Naive thymus-derived CD8-positive, alpha-beta T cell (primary cell): ENCODE measurements at places on chromosomes 5 and 9.

GRCh38 chr5:178094345-178094744 is 19.0 kb upstream of the N4BP3 start:
- DNase-seq: no peak

- no peak for DNase-seq
Measured at GRCh38 chr5:5288201-5288600, 134.3 kb upstream of the ICE1 start.

GRCh38 chr5:131304414-131304813 is 40.6 kb downstream of the CDC42SE2 start:
- DNase-seq: no peak

DNA sequence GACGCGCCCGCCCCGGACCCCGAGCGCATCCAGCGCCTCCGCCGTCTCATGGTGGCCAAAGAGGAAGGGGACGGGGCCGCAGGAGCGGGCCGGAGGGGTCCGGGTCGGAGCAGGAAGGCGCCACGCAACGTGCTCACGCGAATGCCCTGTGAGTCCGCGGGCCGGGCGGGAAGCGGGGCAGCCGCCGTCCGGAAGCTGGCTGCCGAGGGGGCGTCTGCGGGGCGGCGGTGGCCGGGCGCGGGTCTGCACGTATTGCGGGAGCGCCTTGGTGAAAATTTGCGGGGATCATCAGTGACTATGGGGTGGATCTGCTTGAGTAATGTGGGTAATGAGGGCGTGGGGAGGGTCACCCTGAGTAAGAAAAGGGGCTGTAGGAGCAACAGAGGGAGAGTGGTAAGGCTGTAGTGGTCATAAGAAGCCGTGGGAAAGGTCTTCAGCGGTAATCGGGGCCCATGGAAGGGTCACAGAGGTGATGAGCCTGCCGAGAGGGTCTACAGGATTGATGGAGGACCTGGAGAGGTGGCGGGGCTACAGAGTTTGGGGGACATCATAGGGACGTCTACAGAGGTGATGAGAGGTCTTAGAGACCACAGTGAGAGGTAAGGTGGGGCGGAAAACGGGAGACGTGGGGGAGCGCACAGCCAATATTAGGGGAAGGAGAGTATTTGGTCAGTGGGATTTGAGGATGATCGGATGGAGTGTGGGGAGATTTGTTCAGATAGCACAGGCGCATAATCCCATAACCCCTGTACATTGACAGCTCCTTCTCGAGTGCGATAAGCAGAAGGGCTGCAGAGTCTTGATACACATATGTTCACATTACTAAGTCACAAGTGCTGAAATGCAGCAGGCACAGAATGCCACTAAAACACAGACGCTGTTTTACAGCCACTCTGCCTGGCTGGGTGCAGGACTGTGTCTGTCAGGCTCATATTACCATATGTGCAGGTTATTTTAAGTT is 819 bp downstream of the LSM11 start:
- DNase-seq: peak; percentile 15

DNA sequence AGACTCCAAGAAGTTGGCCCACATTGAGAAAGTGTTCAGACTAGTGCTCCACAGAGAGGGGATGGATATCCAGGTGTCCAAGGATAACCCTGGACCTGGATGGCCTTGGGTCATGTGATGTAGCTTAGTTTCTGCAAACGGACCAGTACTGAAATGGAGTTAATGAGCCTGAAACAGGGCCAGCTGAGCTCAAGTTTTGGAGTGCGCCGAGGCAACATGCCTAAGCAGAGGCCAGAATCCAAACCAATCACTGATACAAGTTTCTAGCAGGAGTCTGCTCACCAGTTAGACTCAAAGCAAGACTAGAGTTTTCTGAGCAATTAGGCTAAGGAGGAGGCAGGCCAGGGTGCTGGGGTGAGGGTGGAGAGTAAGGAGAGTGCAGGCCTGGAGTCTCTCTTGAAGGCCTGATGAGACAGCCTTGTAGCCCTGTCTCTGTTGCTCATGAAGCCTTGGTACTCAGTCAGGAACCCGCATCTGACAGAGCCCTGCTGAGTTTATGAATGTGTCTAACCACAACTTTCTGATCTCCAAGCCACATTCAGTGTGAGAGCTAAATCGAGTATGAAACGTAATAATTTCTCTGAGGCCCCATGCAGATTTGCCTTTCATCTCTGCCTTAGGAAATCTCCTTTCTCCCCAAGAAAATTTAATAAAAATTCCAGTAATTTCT is 68.9 kb upstream of the EQTN start:
- DNase-seq: peak; percentile 44

DNA sequence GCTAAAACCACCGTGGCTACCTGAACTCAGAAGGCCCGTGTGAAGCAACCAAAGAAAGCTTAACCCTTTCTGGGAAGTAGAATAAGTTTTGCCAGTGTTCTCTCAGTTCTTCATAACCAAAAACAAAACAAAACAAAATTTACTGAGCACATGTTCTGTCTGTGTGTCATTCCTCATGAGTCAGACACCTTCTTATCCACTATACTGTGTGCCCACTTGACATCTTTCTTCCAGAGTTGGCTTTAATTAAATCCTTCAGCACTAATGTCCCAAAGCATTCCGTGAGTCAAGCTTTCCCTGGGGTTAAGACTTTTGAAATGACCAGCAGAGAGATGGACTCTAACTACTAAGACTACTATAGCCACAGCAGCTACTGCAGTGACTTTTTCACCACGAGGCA is 61.3 kb downstream of the GLIS3 start:
- no peak for DNase-seq

- DNase-seq: no peak
Measured at GRCh38 chr5:150286820-150287219, 2.8 kb downstream of the CAMK2A start.

DNA sequence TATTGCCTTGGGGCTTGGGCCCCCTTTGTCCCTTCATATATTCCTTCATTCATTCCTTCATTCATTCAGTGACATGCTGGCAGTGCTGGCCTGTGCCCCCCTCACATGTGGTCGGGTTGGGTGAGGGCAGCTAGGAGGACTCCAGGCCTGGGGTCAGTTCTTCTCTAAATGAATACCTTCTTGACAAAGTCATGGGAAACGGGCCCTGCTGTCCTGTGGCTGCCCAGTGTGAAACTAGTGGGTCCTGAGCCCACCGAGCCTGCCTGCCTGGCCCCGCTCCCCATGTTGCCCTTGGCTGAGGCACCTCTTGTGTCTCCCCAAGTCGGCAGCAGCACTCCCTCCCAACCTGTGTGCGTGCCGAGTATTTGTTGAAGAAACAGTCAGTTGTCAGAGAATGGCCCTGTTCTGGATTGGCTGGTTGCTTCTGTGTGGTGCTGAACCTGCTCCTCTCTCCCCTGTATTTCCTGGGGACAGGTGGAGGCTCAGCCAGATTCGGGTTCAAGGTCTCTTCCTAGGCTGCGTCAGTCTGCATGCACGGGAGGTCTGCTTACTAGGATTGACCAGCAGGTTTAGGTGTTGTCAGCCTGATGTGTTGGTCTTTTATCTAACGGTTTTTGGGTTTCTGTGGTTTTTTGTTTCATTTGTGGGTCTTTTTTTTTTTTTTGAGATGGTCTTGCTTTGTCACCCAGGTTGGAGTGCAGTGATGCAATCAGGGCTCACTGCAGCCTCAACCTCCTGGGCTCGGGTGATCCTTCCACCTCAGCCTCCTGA is 3.0 kb upstream of the CEL start:
- no peak for DNase-seq

- no peak for DNase-seq
Measured at GRCh38 chr9:135980926-135981630, 19.9 kb upstream of the UBAC1 start.

GRCh38 chr5:116242343-116242742 is 157.5 kb downstream of the COMMD10 start:
- no peak for DNase-seq

GRCh38 chr5:57774439-57774838 is 291.8 kb upstream of the ACTBL2 start:
- no peak for DNase-seq

GRCh38 chr9:107405511-107405910 is 84.1 kb downstream of the KLF4 start:
- DNase-seq: no peak

DNA sequence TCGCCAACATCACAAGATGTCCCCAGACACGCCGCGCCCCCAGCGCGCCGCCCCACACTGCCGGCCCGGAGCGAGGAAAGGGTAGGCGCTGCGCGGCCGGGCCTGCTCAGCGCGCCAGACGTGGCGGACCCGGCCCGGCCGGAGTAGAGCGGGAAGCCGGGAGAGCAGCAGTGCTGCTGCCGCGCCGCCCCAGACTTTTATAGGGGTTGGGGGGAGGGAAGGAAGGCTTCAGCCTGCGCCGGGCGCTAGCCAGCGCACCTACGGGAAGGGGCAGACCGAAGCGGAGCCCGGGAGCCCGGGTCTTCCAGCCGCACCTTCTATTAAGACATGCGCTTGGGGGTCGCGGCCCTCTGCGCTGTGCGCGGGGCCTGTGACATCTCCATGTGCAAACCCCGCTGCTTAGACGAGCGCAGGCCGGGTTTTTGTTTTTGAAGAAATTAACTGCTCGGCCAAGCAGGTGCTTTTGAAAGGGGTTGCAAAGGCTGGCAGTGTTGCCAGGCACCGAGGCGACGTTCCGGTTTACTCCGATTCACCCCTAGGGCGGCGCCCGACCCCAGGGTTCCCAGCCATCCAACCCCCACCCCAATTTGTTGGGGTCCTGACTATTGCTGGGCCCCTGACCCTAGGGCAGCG is 353 bp upstream of the PAX5 start:
- DNase-seq: no peak

DNA sequence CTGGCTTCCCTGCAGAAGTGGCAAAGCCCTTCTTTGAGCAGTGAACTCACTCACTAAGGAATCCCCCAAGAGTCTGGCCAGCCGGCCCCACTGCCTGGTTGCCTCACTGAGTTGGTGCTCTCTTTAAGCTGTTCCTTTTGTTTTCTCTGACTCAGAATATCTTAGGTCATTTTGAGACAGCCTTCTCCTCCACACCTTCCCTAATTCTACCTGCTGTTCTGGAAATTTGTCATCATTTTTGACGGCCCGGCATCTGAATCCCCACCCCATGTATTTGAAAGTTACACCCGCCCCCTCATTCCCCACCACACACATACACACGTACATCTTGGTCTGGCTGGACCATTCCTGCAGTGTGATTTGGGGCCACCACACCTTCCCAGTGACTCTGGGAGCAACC is 41.8 kb downstream of the FGF1 start:
- no peak for DNase-seq

DNA sequence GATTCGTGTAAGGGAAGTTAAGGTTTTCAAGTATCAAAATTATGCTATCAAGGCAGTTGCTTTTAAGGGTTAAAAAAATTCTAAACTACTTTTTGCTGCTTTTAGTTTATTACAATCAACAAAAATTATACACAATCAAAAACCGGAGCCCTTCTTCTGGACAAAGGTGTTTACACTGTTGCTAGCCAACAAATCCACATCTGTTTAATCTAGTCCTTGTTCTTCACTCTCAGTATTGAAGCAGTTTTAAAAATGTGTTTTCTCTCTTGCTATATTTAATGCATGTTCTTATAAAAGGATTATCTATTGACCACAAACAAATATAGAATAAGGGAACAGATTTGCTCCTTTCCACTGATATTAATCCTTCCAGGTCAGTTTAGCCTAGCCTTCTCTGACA is 2.5 kb downstream of the FEM1C start:
- no peak for DNase-seq

GRCh38 chr5:1801222-1801966 is at the start of gene NDUFS6:
TSS of gene NDUFS6 (plus strand) at chr5:1801407. CDS start at chr5:1801418, 11 bp downstream.
- peak; percentile 85 for DNase-seq

- DNase-seq: no peak
Measured at GRCh38 chr9:129379181-129379836, 201.2 kb upstream of the IER5L start.

- DNase-seq: no peak
Measured at GRCh38 chr9:82970359-82970758, 92.6 kb downstream of the RASEF start.

GRCh38 chr9:34633851-34634550 is 3.6 kb downstream of the SIGMAR1 start:
- DNase-seq: peak; percentile 69

- DNase-seq: no peak
Measured at GRCh38 chr5:154372661-154373060, 73.1 kb upstream of the SAP30L start.

- DNase-seq: no peak
Measured at GRCh38 chr5:170861667-170861916, 226 bp upstream of the RANBP17 start.

DNA sequence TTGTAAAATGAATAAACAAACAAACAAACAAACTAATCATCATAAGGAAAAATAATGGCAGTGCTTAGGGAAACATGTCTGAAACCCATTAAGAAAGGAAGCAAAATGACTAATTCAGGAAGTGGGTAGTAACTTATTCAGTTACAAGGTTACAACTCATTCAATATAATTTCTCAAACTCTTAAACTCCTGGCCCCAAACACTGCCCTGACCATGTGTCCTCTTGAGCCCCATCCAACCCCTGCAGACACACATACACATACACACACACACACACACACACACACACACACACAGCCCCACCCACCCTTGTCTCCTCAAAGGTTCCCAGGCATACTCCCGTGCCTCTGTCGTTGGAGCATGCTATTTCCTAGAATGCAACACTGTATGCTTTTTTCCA is 193.9 kb downstream of the SEC61B start:
- DNase-seq: no peak

- no peak for DNase-seq
Measured at GRCh38 chr9:125585503-125586171, 121.4 kb downstream of the MAPKAP1 start.
